Activated naive CD4-positive, alpha-beta T cell (primary cell): ENCODE measurements at places on chromosomes 7 and 10.

DNA sequence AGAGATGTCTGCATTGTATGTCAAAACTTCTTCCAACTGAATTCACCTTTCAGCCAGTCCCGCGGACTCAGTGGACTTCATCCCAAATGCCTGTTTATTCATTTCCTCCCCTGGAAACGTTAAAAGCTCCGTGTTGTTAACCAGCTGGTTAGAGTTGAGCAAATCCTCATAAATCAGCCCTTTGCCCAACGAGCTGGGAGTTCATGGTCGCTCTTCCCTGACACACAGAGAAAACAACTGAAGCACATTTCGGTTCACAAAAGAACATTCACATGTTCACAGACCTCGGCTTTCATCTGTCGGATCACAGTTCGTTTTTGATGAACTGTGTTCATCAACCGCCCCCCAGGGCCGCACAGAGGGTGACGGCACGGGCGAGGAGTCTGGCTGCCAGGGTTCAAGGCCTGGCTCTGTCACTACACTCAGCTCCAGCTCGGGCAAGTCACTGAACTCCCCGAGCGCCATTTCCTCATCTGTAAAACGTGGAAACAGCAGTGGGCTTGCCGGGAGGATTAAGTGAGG, 62.6 kb downstream of the GLI3 start:
- DNase-seq = no peak

- DNase-seq = no peak
Observed at GRCh38 chr7:20157456-20157855, 59.7 kb downstream of the MACC1 start.

DNA sequence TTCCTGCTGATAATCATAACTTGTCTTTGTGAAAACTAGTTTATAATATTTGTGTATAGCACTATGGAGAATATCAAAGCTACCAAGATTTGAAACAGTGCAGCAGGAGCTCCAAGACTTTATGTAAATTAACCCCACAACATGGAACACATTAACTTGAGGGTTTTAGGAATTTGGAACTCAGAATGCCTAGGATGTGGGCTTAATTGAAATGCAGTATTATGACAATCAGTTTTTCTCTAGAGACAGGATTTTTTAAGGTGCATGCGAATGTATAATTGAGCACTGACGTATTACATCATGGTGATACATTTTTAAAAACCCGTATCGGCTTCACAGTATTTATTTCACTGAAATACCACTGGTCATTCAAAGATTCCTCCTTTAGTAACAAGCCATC, 313.1 kb upstream of the DGKB start:
- no peak for DNase-seq

DNA sequence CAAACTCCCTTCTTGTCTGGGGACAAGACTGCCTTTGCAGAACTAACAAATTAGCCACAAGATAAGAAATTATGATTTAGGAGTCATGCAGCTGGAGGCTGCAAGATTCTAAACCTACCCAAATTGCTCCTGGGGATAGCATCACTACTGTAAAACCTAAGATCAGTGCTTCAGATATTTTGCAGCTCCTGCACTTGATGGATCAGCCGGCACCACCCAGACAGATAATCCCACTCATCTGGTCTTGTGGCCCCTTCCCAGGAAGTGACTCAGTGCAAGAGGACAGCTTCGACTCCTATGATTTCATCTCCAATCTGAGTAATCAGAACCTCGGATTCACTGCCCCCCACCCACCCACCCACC, 181.9 kb downstream of the AKR1D1 start:
- no peak for DNase-seq

- DNase-seq = no peak
Observed at GRCh38 chr10:104220522-104220921, 11.6 kb downstream of the CFAP43 start.

DNA sequence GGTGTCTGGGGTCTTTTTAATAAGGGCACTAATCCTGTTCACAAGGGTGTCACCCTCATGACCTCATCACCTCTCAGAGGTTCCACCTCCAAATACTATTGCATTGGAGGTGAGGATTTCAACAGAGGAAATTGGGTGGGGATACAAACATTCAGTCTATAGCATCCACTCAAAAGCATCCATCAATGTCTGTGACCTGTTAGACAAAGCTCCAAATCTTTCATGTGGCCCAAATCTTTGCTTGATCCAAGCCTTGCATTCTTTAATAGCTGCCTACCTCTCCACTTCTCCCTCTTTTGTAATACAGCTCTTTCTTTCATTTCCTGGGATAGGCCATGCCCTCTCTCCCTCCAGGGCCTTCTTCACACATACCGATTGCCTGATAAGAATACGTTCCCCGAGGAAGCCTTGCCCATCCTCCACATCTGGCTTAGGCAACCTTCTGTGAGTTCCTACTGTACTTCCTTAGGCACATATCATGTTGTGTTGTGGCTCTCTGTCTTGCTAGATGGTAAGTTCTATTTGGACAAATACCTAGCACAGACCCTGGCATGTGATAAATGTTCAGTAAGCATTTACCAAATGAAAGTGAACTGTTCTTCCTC, 66.1 kb downstream of the CREM start:
- DNase-seq = no peak

- no peak for DNase-seq
Observed at GRCh38 chr10:110420401-110421193, 77.1 kb upstream of the DUSP5 start.
